A549 treated with CpdA at 1 μM for 4 hours (cell line): ENCODE measurements at places on chromosomes 16 and 17. TPM values are rescaled to one million over a fixed set of nuclear protein-coding genes. Genes with fewer than 3 reads are reported as not detected.

The CHP2 gene
- total RNA-seq, result 0.03 TPM in 1 of 5 replicates, not detected in the others

The CALB2 gene
- total RNA-seq, result 5.8 to 8.8 TPM (median 7.2 TPM) in 5 replicates

The CCL5 gene
- 1.1 to 2.1 TPM (median 1.7 TPM) in 5 replicates for total RNA-seq

The KCNJ12 gene
- total RNA-seq, result 0.89 to 1.3 TPM (median 0.96 TPM) in 5 replicates

The TBX4 gene
- 0.09 to 0.41 TPM (median 0.15 TPM) in 5 replicates for total RNA-seq

The SLC38A8 gene
- not detected in 5 replicates for total RNA-seq

The AIPL1 gene
- total RNA-seq, result not detected in 5 replicates
